HS-5 (cell line): ENCODE measurements at places on chromosomes 4 and X.

GRCh38 chr4:166301266-166301665 is 428.2 kb downstream of the TLL1 start:
- DNase-seq: no peak

DNA sequence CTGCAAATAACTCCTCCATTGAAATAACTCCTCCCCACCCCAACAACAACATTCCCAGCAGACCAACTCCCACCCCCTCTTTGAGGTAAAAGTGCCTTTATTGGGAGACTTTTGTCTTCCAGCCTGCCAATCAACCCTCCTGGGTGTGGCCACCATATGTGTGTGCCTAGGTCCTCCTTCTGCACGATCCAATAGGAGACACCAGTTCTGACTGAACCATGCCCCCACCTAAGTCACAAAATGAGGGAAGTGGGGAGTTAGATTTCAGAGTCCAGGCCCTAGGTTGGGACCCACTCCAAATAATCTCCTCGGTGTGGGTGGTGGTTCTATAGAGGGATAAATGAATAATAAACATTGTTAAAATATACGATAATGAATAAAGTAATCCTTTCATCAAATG is 3.0 kb downstream of the PLP2 start:
- DNase-seq: no peak

DNA sequence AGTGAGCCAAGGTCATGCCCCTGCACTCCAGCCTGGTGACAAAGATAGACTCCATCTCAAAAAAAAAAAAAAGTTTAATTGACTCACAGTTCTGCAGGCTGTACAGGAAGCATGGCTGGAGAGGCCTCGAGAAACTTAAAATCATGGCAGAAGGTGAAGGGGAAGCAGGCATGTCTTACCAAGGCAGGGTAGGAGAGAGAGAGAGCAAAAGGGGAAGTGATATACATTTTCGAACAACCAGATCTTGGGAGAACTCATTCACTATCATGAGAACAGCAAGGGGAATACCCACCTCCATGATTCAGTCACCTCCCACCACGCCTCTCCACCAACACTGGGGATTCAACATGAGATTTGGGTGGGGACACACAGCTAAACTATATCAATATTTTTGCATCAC is 315.2 kb upstream of the HTR2C start:
- DNase-seq: no peak

- DNase-seq: peak; percentile 2
Observed at GRCh38 chrX:44244008-44244407, 99.5 kb downstream of the EFHC2 start.

GRCh38 chrX:105190252-105190853 is 30.1 kb downstream of the TEX13A start:
- DNase-seq: peak; percentile 16

DNA sequence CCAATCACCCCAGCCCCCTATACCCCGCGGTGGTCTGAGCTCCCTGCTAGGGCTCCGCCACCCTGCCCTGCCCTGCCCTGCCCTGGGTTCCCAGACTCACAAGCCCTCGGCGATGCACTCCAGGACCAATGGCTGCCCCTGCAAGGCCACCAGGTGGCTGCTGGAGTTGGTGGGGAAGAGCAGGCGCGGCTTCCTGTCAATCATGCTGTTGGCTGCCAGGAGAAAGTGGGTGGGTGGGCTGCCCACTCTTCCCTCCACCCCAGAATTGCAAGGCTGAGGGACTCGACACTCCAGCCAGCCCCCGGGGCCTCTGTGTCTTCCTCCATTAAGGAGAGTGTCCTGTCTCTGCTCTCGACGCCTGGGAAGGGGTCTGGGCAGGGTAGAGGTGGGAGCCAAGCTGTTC is 15.7 kb downstream of the L1CAM start:
- DNase-seq: no peak

- no peak for DNase-seq
Observed at GRCh38 chr4:73803213-73803612, 33.3 kb upstream of the CXCL6 start.

DNA sequence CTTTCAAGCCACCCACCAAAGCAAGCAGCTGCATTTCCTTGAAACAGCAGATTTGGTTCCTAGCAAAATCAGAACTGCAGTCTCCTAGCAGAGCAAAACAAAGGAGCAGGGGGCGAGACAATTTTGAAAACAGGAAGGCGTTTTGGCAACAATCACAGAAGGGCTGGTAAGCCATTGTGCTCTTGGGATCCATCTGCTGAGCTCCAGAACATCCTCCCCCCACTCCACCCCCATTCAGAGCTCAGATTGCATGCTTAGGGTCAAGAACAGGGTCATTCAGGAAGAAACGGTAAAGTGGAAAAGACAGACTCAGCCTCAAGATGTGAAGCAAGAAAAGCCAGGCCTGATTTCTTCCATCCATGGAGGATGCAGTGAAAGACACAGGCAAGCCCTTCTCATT is 7.6 kb upstream of the PCDH19 start:
- no peak for DNase-seq

- DNase-seq: no peak
Observed at GRCh38 chrX:38220415-38221390, at the start of gene SRPX. SRPX (minus strand) TSS chrX:38220871; CDS start chrX:38220792, 79 bp downstream.

DNA sequence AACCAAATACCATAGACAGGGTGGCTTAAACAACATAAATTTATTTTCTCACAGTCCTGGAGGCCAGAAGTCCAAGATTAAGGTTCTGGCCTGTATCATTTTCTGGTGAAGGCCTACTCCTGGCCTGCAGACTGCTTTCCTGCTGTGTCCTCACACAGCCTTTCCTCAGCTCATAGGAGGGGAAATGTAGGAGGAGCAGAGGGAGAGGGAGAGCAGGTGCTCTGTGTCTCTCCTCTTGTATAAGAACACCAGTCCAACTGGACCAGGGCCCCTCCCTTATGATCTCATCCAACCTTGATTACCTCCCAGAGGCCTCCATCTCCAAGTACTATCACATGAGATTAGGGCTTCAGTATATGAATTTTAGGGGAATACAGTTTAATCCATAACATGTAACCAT is 34.3 kb downstream of the RAPGEF2 start:
- DNase-seq: no peak

- DNase-seq: no peak
Observed at GRCh38 chr4:6920171-6920570, 10.5 kb downstream of the TBC1D14 start.

GRCh38 chr4:1285790-1286553 is 3.7 kb upstream of the MAEA start:
- DNase-seq: no peak

- DNase-seq: no peak
Observed at GRCh38 chr4:20287246-20287645, 35.5 kb downstream of the SLIT2 start.
